ENCODE measurements at places on chromosomes 5 and 9.
A peak's percentile ranks its signal among the peaks of the same experiment; 100 is the strongest.

DNA sequence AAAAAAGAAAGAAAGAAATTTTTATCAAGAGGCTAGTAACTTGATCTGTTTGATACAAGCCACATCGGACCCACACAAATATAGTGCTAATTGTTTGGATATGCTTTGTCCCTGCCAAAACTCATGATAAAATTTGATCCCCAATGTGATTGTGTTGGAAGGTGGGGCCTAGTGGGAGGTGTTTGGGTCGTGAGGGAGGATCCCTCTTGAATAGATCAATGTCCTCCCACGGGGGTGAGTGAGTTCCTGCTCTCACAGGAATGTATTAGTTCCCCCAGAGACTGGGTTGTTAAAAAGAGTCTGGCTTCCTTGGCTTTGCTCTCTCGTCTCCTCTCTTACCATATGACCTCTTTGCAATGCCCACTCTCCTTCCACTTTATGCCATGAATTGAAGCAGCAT lies 80.6 kb upstream of the CPLX2 start:
- DNase-seq = no peak

DNA sequence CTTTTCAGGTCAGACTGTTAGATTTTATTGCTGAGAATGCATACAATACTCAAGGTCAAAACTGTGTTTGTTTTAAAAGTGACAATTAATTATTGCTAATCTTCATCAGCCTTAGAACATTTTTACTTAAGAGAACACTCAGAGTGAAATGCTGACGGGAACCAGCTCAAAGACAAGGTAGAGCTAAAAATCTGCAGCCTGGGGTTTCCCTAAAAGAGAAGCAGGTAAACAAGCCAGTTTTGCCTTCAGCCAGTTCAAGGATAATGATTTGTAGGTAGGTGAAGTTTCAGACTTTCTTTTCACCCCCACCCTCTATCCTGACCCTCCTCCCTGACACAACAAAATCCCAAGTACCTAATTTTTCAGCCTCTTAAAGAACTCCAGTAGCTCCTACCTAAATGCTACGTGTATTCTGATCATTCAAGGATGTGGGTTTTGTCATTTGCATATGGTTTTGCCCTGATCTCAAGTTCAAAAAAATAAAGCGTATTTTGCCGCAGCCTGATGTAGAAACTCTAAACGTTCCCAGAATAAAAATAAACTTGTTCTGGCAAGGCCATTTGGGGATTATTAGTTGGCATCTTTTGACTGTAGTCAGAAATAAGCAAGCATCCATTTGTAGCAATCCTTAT lies 407.2 kb downstream of the EFNA5 start:
- DNase-seq = no peak

GRCh38 chr5:35009019-35009418 lies 38.7 kb downstream of the AGXT2 start:
- no peak for DNase-seq

- no peak for DNase-seq
Measured at GRCh38 chr5:138369261-138369660, 16.8 kb downstream of the KDM3B start.

DNA sequence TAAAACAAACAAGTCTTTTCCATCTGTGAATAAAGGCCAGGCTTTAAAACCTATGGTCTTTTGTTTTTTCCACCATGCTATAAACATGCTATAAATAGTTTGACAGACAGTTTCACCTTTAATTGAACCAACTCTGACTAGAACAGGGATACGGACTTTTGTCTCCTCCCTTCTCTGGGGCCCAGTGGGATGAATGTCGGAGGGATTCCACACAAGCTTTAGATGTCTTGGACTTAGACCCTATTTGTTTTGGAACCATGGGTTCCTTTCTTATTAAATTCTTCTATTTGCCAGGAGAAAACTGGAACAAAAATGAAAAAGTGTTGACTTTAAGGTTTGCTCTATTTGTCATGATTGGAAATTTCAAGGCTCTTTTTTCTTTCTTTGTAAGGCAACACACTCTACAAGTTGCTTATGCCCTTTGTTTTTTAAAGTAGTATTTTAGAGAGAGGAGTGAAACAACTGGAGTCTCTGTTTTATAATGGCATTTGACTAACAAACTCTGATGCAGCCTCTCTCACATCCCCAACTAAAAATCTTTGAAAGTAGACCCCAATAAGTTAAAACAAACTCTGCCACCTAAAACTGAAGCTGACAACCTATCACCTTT lies 145.3 kb downstream of the MLLT3 start:
- no peak for DNase-seq

GRCh38 chr5:138438724-138439476 lies at the start of gene REEP2:
REEP2 (plus strand) TSS chr5:138439057; CDS start chr5:138439209, 152 bp downstream.
- DNase-seq = no peak

GRCh38 chr9:98793031-98793430 lies 3.3 kb downstream of the ANKS6 start:
- DNase-seq = no peak

- no peak for DNase-seq
Measured at GRCh38 chr5:154791535-154791934, 36.4 kb downstream of the LARP1 start.

DNA sequence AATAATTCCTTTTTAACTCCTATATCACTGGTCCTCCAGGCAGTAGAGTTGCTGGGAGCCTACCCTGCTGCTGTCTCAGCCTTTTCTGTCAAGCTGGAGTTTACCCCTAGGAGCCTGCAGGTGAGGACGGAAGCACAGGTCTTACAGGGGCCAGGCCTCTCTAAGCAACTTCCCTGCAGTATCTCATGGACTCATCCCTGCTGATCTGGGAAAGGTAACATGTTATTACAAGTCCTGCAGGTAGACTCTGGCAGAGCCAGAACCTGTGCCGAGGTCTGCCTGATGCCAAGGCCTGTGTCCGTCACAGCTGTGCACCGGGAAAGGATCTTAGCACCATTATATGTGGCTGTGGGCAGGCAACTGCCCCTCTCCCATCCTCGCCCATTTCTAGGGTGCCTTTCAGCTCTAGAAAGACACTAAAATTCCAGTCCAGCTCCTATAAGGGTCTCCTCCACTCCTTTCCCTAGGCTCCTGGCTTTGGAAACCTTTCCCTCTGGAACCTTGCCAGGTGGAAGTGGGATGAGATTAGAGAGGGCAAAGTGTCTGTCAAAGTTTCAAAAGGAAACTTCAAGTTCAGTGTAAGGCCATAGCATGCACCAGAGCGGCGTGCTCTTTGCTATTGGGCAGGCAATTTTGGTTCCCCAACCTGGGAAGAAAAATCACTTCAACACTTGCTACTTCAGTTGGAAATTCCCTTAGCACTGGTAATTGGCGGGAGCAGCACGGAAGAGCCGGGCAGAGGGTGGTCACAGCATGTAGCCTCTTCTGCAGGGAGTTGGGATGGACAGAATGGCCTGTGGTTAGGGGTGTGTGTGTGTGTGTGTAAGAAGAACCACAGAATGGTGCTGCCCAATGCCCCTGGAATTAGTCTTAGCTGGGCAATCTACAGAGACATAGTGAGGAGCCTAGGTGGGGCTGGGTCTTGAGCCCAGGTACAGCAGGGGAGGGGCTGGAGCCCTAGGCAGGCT lies 17.5 kb downstream of the TMEM171 start:
- DNase-seq = no peak

GRCh38 chr9:27800159-27800558 lies 226.9 kb upstream of the C9orf72 start:
- DNase-seq = no peak

DNA sequence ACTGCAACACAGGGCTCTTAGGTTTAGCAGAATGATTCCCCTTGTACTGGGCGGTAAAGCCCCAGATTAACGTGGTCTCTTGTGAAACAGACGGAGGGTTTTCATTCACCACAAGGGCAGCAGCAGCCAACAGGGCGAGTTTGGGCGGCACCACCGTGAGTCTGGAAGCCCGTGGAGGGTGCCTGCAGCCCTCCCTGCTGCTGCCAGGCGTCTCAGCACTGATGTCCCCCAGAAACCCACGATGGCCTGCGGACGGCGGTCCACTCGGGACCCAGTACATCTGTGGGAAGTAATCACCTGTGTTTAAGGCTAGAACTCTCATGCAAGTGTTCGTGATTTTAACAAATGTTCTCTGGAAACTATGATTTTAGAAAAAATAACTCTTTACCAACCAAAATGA lies 67.8 kb downstream of the IRX2 start:
- DNase-seq = no peak

DNA sequence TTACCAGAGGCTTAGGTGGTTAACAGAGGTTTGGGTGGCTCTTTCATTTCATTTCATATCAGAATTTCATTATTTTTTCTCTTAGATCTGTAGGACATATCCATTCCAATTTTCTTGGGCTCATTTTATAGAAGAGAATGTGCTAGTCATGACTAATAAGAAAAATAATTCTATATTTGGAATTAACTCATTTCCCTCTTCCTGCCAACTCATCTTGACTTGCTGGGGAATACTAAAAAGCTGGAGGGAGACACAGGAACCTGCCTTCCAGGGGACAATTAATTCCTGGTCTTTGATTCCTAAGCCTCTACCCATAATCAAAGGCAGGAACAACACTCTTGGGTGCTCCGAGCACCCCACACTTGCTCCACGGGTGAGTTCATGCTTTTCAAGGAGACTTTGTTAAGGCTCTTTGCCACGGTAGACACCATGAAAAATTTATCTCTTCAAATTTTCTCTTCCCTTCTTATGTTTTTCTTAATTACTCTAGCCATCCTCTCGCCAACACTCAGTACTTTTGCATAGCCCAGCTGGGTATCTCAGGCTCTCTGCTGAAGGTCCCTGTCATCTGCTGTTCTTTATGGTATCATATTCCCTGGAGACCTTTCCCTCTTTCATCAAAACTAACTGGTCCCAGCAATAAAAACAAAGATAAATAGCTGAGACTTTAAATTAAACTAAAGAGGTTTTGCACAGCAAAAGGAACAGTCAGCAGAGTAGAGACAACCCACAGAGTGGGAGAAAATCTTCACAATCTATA lies 273.9 kb downstream of the NPR3 start:
- peak; percentile 19 for DNase-seq

- DNase-seq = no peak
Measured at GRCh38 chr9:35594471-35594870, 10.6 kb upstream of the TESK1 start.

GRCh38 chr9:131096269-131097125 lies at the start of gene AIF1L:
AIF1L (plus strand) TSS chr9:131096531; CDS start chr9:131096630, 99 bp downstream.
- peak; percentile 14 for DNase-seq

- no peak for DNase-seq
Measured at GRCh38 chr5:52746539-52746938, 41.2 kb upstream of the ITGA1 start.

DNA sequence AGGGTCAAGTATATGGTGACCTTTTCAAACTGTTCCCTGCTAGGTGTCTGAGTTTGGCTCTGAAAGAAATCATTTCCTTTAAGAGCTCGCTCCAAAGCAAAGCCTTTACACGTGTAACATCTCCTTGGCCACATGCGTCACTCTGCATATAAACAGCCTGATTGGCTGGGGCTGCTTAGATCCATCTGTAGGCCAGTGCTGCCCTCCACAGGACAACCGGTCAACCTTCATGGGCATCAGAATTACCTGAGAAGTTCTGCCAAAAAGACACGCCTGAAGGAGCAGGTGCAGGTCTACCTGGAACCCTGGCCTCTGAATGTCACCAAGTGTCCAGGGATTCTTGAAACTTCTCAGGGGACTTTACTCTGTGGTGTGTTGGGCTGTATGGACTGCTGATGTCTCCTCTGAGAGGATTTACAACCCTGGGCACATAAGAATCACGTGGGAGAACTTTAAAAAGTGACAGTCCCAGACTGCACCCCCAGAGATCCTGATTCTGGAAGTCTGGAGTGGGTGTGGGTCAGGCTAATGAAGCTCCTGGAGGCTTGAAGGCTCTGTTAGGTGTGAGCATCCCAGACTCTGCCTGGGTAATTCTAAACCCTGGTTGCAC lies 497.6 kb downstream of the GADD45G start:
- DNase-seq = peak; percentile 77

GRCh38 chr5:17154211-17154996 lies 63.0 kb upstream of the BASP1 start:
- DNase-seq = no peak

DNA sequence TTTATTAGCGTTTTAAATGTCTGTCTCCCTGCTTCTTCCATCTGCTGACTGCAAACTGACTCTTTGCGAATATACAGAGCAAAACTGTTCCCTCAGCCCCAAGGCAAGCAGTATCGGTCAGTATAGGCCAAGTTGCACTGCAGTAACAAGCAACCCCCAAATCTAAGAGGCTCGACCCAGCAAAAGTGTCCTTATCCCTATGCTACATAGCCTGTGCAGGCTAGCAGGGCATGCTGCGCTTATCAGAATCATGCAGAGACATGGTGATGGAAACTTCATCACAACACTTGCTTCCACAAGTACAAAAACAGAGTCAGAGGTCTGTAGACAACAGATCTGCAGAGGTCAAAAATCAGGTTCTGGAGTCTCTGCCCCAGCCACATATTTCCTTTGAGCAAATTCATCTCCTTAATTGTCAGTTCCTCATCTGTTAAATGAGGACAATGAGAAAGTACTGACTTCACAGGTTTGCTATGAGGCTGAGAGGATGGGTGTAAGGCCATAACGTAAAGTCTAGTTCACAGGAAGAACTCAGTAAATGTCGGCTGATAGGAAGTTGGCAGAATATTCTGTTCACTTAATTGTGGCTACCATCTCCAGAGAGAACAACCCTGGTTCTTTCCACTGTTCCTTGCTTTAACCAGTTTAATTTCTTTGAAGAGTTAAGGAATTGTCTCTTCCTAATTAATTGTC lies 9.6 kb upstream of the IL17B start:
- no peak for DNase-seq

- no peak for DNase-seq
Measured at GRCh38 chr9:129587487-129588262, 33.2 kb downstream of the C9orf50 start.

DNA sequence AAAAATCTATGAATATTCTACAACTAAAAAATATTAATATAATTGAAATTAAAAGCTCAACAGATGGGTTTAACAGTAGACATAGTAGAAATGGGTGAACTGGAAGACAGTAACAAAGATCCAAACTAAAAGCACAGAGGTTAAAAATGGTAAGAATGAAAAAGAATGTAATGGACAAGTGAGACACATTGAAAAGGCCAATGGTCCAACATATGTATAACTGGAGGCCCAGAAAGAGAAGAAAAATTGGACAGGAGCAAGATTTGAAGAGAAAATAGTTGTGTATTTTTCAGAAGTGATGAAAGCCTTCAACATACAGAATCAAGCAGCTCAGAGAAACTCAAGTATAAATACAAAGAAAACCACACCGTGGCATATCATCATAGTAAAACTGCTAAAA lies 58.6 kb downstream of the PCDHGC5 start:
- DNase-seq = no peak

GRCh38 chr9:109319626-109320241 lies 1.1 kb downstream of the EPB41L4B start:
- DNase-seq = no peak

DNA sequence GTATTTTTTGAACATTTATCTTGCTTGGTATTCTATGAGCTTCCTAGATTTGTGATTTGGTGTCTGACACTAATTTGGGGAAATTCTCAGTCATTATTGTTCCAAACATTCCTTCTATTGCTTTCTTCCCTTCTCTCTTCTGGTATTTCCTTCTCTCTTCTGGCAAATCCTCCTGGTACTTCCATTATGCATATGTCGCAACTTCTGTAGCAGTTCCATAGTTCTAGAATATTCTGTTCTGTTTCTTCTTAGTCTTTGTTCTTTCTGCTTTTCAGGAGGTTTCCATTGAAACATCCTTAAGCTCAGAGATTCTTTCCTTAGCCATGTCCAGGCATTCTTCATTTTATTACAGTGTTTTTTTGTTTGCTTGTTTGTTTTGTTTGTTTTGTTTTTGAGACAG lies 155.2 kb upstream of the PIK3R1 start:
- no peak for DNase-seq

- DNase-seq = no peak
Measured at GRCh38 chr9:123105490-123105889, 72.0 kb downstream of the GPR21 start.

- DNase-seq = no peak
Measured at GRCh38 chr5:78677777-78678668, 29.5 kb upstream of the LHFPL2 start.

Measured in SW 1271 (cell line).